ENCODE measurements at places on chromosomes 6 and 20.

DNA sequence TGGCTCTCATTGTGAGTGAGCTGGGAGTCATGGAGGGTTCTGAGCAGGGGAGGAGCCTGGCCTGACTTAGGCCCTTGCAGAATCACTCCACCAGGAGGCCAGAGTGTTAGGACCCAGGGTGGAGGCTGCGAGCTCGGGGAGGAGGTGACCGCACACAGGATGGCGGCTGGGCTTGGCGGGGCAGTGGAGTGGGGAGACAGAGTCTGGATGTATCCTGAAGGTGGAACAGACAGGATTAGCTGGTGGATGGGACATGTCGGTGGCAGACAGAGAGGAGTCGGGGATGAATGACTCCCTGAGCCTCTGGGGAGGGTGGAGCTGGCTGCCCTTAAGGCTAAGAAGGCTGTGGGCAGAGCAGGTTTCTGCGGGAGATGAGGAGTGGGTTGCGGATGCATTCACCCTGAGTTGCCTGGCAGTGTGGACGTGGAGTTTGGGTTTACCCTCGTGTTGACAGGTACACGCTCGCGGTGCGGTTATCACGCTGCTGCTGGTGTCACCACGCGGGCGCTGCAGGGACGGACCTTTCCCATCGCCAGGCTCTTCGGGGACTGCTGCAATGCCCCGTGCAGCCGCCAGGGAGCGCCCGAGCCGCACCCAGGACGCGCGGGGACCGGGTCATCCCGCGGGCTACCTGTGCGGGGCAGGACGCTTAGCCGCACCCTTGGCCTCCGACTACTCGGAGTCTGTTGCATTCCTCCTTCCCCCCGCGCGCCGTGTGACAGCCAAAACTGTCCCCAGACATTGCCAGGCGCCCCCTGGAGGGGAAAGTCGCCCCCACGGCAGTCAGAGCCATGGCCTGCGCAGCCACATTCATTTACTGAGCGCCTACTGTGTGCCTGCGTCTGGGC lies 43.0 kb upstream of the PTGIS start:
- peak; percentile 71 for DNase-seq

- DNase-seq, result no peak
Observed at GRCh38 chr6:47098570-47098993, 56.5 kb upstream of the ADGRF1 start.

GRCh38 chr20:40743141-40743775 lies 54.2 kb upstream of the MAFB start:
- DNase-seq, result no peak

DNA sequence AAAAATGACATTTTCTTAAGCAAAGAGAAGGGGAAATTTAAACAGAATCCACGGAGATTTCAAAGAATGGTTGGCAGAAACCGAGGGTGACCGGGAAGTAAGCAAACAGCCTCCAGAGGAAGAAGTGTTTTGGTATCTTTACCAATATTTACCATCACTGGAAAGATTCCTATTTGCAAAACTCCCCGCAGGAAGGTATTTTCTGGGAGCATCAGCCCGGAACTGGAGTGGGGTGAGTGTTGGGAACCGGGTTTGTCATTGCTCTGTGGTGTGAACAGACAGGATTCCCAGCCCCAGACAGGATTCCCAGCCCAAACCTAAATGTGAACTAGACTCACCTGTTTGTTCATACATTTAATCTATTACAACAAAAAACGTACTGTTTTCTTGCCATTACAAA lies 19.2 kb upstream of the DACT2 start:
- DNase-seq, result no peak

DNA sequence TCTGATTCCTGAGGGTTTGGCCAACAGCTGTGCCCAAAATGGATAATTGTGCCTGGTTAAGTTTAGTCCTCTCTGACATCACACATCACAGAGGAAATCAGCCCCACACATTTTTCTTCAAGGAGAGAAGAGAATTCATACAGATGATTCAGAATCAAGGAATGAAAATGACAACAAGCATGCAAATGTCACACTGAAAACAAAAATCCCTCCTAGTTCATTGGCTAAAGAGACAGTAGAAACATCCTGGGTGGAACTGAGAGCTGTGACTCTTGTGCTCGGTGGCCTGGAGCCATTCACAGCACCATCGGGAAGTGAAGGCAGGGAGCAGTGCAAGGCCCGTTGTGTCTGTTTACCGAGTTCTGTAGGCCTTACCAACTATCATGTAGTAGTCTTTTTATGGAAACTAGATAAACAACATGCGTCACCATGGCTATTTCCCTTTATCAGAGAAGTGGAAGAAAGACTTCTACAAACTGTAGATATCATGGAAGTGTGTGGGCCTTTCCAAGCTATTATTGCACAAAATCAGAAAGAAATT lies 81.7 kb upstream of the TENT5A start:
- no peak for DNase-seq

DNA sequence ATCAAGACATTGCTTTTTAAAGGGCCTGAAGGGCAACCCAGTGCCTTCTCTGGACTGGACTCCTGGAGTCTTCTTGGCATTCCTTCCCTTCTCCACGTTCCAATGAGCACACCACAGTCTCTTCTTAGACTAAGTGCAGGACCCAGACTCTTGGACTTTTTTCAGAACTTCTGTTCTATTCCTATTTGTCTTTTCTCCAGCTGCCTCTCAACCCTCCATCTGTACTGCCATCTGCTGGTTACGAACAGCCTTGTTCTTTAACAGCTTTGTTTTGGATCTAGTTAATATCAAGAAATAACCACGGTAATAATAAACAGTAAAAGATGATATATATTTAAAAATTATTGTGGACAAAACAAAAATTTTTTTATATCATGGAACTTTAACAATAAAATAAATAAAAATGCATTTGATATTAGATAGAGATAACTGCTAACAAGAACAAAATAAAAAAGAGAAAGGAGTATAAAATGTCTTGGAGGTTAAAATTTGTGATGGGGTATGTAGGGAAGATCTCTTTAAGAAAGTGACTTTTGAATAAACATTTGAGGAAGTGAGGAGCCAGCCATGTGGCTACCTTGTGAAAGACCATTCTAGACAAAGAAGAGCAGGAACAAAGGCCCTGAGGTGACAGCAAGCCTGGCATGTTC lies 105.1 kb upstream of the HCRTR2 start:
- DNase-seq, result no peak

- DNase-seq, result no peak
Observed at GRCh38 chr20:57624124-57624523, 3.9 kb upstream of the ZBP1 start.

DNA sequence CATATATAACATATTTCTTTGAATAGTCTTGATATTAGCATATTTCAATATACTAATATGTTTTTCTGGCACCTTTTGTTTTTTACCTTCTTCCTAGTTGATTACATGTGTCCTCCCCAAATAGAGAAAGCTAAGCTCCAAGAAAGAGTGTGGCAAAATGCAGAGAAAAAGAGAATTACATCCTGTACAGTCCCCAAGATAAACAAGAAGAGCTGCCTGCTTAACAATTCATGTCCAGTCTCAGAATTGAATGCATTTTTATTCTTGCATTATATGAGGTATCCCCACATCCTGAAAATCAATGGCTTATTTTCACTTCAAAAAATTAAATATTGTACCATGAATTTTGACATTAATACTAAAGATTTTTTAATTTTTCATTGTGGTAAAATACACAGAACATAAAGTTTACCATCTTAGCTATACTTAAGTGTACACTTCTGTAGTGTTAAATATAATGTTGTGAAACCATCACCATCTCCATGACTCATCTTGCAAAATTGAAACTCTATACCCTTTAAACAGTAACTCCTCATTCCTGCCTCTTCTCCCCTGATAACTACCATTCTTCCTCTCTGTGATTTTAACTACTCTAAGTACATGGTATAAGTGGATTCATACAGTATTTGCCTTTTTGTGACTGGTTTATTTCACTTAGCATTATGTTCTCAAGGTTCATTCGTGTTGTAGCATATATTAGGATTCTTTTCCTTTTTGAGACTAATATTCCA lies 490.3 kb downstream of the COL12A1 start:
- DNase-seq, result no peak

DNA sequence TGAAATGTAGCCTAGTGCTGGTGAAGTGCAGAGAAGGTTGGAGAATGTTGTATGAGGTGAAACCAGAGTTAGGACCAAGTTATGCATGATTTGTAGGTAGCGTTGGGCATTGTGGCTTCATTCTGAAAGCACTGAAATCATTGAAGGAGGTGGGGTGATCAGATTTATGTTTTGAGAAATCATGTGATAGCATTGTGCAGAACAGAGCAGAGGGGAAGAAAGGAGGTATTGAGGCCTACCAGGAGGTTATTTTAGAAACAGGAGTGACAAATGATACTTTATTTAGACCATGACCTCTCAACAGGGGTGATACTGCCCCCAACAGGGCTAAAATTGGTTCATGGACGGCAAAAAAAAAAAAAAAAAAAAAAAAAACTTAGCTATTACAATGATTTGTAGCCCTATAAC lies 15.6 kb upstream of the HMGN3 start:
- no peak for DNase-seq

DNA sequence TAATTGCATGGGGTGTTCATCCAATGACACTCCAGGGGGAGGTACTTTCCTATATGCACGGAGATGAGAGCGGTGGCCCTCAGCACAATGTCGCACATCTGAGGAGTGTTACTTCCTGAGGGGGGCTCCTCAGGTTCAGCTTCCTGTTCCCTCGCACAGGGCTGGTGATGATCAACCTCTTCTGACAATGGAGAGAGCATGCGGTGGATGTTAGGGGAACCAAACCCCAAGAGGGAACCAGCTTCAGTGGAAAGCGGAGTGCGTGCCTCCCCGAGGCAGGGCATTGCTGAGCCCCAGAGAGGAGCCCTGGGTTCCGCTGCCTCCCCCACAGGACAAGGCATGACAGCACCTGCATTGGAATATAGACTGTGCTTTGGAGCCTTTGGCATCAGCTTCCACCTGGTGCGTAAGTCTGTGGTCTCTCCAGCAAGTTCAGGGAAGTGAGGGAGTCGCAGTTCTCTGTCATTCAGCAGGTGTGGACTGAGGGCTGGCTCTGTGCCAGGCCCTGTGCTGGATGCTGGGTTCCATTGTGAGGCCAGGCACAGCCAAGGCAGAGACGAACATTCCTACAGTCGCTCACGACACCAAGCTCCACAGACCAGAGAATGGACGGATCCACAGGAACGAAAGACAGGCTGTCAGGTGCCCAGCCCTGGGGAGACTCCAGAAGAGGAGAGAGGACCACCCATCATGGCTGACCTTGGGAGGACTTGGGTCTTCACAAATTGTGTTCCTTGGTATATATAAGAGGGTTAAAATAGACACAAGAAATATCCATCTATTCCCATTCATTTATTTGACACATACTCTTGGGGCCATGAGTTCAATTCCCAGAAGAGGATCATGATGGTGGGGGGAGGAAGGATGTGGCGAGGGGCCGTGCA lies 3.9 kb upstream of the ZNF831 start:
- DNase-seq, result no peak

- DNase-seq, result no peak
Observed at GRCh38 chr6:51892339-51892738, 195.1 kb downstream of the PKHD1 start.

DNA sequence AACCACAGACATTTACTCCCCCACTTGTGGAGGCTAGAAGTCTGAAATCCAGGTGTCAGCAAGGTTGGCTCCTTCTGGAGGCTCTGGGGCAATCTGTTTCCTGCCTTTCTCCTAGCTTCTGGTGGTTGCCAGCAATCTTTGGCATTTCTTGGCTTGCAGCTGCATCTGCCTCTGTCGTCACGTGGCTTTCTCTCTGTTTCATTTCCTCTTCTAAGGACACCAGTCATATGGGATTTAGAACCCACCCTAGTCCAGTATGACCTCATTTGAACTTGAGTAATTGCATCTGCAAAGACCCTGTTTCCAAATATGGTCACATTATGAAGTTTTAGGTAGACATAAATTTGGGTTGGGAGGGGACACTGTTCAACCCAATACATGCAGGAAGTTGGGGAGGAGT lies 56.2 kb upstream of the EPB41L1 start:
- DNase-seq, result no peak

GRCh38 chr20:62830251-62830650 lies 13.4 kb downstream of the COL9A3 start:
- DNase-seq, result no peak
